ENCODE measurements at places on chromosomes 5 and 9. TPM values are rescaled to one million over a fixed set of nuclear protein-coding genes. Genes with fewer than 3 reads are reported as not detected.

GRCh38 chr9:89420397-89421178, 77.3 kb downstream of the SEMA4D start:
- DNase-seq, result no peak

GRCh38 chr9:126647585-126648411, 34.1 kb downstream of the LMX1B start:
- DNase-seq, result no peak

GRCh38 chr9:6764950-6765349, 7.2 kb downstream of the KDM4C start:
- no peak for DNase-seq

- no peak for DNase-seq
Observed at GRCh38 chr9:85716031-85716877, 25.5 kb downstream of the AGTPBP1 start.

- DNase-seq, result no peak
Observed at GRCh38 chr5:177605667-177606066, 5.7 kb downstream of the B4GALT7 start.

TMEM171 gene
- polyA plus RNA-seq, result 5.3 TPM

ARSI gene
- polyA plus RNA-seq, result 5.2 TPM
